ENCODE measurements at places on chromosomes 5 and 9.

GRCh38 chr5:29963956-29964355 lies 1229.5 kb upstream of the CDH6 start:
- no peak for DNase-seq

DNA sequence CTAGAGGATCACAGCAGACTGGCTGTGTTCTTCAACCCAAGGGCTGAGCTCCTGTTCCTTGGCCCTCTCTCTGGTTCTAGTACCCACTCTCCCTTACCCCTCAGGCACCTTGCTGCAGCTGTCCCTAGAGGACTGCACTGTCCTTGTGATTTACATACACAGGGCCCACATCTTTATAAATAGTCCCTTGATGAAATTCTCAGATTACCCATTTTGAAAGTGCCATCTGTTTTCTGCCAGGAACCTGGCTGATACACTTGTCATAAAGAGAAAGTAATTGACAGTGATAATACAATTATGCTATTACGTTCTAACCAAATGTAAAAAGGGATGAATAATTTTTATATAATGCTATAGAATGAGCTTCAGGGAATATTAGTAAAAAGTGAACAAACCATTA lies 16.5 kb upstream of the SPARC start:
- no peak for DNase-seq

DNA sequence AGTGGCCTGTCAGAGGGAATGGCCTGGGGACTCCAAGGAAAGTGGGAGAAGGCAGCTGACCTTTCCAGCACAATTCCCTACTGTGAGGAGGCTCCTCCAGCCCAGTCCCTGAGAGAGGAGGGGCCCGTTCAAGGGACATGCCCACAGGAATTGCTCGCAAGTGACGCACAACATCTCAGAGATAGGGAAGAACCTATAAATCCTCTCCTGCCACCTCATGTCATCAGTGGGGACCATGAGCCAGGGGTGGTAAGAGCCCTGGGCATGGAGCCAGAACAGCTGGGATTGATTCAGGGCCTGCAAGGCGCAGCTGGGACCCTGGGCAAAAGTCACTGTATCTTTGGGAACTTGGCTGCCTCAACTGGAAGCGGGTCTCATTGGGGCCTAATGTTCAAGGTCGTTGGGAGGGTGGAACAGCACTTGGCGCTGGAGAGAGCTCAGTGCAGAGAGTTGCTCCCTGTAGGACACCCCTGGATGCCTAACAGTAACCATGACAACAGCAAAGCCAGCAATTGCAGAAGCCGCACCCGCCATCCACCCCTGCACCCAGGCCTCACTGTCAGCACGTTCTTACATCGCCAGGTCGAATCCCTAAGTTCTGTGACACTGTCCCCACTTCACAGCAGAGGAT lies 41.3 kb upstream of the ORM1 start:
- DNase-seq, result no peak

DNA sequence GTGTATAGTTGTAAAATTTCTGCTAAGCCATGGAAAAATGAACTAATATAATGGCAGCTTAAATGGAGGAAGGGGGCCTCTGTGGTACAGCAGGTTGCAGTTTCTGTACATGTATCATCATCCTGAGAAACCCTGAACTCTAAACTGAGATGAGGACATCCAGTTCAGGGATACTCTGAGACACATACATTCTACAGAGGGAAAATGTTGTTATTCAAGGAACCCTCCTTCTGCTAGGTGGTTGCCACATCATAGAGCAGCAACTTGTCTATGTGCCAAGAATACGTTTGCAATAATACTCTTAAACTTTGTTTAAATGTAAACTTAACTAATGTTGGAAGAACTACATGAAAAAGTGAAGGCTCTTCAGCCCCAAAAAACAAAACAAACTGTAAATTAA lies 1310.8 kb upstream of the WWC1 start:
- DNase-seq, result no peak

GRCh38 chr9:91374939-91375338 lies 13.2 kb upstream of the AUH start:
- no peak for DNase-seq

DNA sequence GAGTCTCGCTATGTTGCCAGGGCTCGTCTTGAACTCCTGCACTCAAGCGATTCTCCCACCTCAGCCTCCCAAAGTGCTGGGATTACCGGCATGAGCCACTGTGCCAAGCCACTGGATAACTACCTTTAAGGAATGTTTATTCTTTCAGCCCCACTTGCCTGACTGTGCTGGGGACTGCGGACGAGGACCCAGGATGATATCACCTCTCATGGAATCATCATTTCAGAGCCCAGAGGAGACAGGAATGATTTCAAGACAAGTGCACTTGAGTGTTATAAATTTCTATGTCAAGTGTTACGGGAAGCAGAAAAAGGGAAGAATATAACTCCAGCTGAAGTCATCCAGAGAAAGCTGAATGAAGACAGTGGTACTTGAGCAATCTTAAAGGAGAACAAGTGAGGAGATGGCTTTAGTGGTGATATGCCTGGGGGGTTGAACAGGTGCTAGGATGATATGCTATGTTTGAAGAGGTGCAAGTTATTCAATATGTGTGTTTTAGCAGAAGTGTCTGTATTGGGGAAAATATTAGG lies 109.3 kb downstream of the DCP2 start:
- DNase-seq, result no peak

GRCh38 chr5:144144956-144145751 lies 25.3 kb downstream of the YIPF5 start:
- no peak for DNase-seq
